ENCODE measurements at places on chromosomes 5 and 9.

DNA sequence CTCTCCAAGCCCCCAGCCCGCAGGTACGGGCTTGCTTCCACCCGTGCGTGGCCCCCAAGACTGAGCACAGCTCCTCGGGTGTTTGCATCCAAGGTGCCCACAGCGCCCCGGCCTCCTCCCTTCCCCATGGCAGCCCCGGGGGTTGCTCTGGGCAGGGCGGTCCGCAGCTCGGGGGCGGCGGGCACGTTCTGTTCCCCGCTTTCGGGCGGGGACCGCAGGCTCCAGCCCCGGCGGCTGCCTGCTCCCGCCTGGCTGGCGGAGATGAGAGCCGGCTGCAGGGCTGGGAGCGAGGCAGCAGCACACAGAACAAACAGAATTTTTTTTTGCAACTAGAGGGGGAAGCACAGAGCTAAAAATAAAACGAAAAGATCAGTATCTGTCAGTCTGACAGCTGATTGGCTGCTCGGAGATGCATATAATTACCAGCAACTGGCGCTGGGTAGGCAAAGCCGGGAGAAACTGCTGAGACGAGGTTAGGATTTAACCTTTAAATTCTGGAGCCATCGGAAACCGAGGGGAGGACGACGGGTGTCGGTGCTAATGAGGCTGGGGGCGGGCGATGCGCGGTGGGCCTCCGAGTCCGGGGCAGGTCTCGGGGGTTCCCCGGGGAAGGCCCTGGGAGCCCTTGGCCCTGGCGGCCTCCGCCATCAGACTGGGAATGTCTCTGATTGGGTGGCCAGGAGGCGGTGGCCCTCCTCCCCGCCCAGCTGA lies 142.7 kb upstream of the IER5L start:
- DNase-seq, result peak; percentile 84

- no peak for DNase-seq
Observed at GRCh38 chr5:109853377-109853776, 163.7 kb downstream of the MAN2A1 start.

DNA sequence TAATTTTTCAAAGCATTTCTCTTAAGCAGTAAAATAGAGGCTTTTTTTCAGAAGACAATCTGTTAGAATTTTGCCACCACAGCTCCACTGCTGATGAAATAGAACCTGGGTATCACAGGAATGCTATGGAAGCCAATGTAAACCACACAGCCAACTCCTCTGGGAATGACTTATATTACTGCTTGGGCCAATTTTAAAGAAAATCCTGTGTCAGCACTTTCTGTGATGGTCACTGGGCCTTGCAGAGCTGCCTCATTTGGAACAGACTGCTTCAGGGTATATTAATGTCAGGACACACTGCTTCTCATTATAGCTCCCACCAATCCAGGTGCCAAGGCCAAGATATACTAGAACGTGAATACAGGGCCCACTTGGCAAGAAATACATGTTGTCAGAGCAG lies 144.1 kb upstream of the ACTBL2 start:
- no peak for DNase-seq

DNA sequence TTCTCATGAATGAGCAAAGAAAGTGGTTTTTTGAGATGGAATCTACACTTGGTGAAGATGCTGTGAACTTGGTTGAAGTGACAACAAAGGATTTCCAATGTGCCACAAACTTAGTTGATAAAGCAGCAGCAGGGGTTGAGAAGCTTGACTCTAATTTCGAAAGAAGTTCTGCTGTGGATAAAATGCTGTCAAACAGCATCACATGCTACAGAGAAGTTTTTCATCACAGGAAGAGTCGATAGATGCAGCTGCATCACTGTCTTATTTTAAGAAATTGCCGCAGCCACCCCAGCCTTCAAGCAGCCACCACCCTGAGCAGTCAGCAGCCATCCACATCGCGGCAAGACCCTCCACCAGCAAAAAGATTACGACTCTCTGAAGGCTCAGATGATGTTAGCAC lies 78.6 kb downstream of the TRIO start:
- no peak for DNase-seq
